ENCODE measurements at places on chromosomes 3 and 15.

GRCh38 chr3:152656972-152657355, 178.0 kb upstream of the P2RY1 start:
- no peak for DNase-seq
- H3K27me3 ChIP-seq: no peaks in the 10 kb centered on the region
- no peaks in the 10 kb centered on the region for H3K36me3 ChIP-seq
- H3K27ac ChIP-seq: no peak overlapping the region
- H3K4me3 ChIP-seq: no peak overlapping the region

DNA sequence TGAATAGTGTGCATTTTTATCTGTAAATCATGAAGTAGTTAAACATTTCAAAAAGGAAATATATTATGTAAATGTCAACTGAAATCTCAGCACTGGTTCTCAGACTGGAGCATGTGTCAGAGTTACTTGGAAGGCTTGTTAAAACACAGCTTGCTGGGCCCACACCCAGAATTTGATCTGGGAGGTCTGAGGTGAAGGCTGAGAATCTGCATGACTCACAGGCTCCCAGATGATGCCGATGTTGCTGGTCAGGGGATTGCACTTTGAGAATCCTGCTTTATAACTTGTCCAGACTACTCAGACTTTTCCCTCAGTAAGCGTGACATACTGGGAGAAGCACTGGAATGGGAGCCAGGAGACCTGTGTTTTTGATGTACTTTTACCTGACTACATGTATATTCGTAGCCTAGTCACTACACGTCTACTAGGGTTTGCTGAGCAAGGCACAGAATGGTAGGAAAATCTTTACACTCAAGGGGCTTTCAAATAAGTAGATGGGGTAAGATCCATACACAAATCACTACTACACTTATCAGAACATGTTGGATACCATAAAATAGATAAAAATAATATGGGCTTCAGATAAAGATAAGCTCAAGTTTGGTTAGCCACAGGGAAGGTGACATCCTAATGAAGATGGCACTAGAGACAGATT, 77.1 kb upstream of the MEX3B start:
- no peaks in the 10 kb centered on the region for H3K36me3 ChIP-seq
- H3K4me1 ChIP-seq: peaks cover 23% of the 10 kb centered on the region
- DNase-seq: peak; percentile 99
- H3K27ac ChIP-seq: peak overlapping the region; percentile 95
- no peaks in the 10 kb centered on the region for H3K27me3 ChIP-seq

DNA sequence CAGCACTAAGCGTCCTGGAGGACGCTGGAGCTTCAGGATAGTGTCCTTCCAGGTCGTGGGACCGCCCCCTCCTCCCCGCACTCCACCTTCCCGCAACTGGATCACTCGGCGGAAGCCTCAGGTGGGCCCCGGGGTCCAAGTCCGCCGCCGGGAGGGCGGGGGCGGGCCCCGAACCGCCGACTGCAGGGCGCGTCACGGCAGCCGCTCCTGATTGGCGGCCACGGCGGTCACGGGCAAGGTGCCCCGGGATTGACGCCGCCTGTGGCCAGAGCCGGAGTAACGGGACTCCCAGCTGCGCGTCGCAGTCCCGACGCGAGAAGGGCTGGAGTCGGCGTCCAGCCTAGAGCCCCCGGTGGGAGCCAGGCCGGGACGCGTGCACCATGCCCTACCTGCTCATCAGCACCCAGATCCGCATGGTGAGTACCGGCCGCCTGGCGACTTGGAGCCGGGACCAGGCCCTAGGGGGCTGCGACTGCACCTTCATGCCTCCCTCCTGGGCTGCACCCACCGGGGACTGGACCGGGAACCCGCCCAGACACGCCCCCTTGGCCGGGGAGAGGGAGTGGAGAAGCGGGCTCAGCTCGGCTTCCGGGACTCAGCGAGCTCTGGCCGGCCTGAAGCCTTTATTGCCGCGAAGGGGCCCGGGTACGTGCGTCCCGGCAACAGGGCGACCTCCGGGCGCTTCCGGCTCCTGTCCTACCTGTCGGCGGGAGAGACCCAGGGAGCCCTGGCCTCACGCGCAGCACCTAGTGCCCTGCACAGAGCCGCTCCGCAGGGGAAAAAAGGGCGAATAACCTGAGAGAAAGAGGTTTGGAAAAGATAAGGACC, at the start of gene GCHFR:
GCHFR (plus strand) TSS at position 268 of the 828 bp plus-strand sequence; CDS start at position 381, 113 bp downstream.
- no peaks in the 10 kb centered on the region for H3K36me3 ChIP-seq
- H3K27ac ChIP-seq: no peak within 1 kb of the TSS
- peaks cover 46% of the 10 kb centered on the region for H3K4me1 ChIP-seq
- peak; percentile 32 for DNase-seq
- H3K27me3 ChIP-seq: no peaks in the 10 kb centered on the region

- H3K27ac ChIP-seq: peak overlapping the region; percentile 93
- H3K4me3 ChIP-seq: no peak overlapping the region
- peaks cover 45% of the 10 kb centered on the region for H3K4me1 ChIP-seq
- no peaks in the 10 kb centered on the region for H3K27me3 ChIP-seq
Measured at GRCh38 chr3:159821736-159822135, 166.9 kb upstream of the IL12A start.

- peaks cover 4% of the 10 kb centered on the region for H3K4me1 ChIP-seq
- DNase-seq: no peak
- H3K36me3 ChIP-seq: no peaks in the 10 kb centered on the region
- H3K4me3 ChIP-seq: no peak overlapping the region
- H3K27me3 ChIP-seq: no peaks in the 10 kb centered on the region
Measured at GRCh38 chr3:195856410-195857084, 44.8 kb upstream of the MUC4 start.

- no peak for DNase-seq
- H3K4me3 ChIP-seq: no peak overlapping the region
- H3K27ac ChIP-seq: no peak overlapping the region
- H3K4me1 ChIP-seq: no peaks in the 10 kb centered on the region
Measured at GRCh38 chr3:77298417-77298816, 258.5 kb downstream of the ROBO2 start.

DNA sequence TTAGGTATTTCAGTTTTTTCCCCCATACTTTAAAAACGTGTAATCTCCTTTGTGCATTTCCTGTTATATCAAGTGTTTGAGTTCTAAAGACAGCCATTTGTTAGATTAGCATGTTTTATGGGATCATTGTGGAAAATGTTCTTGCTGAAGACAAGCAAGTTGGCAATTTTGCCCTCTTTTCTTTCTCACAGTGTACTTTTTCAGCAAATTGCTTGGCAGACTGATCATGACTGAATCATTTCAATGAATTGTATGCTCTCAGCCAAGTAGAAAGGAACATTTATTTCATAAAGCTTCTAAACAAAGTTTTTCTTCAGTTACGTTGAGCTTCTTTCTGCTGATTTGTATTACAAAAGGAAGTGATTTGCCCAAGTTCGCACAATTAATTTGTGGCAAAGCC, 51.6 kb downstream of the ATG7 start:
- H3K4me3 ChIP-seq: no peak overlapping the region
- peak; percentile 29 for DNase-seq
- no peaks in the 10 kb centered on the region for H3K27me3 ChIP-seq
- no peaks in the 10 kb centered on the region for H3K4me1 ChIP-seq

DNA sequence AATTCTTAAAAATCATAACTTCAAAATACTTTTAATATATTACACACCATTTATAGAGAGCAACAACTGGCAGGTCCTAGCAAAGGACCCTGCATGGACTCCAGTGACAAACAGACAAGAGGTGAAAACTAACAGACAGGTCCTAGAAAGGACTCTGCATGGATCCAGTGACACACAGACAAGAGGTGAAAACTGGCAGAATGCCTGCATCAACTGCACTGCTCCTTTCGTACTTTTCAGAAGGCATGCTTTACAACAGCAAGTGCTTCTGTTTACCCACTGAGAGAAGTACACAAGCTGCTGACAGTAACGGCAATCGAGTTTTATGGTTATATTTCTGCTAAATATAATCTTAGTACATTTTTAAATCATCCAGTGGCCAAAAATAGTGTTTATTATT, 24.3 kb upstream of the GP5 start:
- DNase-seq: no peak
- H3K27ac ChIP-seq: no peak overlapping the region
- H3K36me3 ChIP-seq: peaks cover 35% of the 10 kb centered on the region
- H3K4me1 ChIP-seq: peaks cover 5% of the 10 kb centered on the region
- no peak overlapping the region for H3K4me3 ChIP-seq

DNA sequence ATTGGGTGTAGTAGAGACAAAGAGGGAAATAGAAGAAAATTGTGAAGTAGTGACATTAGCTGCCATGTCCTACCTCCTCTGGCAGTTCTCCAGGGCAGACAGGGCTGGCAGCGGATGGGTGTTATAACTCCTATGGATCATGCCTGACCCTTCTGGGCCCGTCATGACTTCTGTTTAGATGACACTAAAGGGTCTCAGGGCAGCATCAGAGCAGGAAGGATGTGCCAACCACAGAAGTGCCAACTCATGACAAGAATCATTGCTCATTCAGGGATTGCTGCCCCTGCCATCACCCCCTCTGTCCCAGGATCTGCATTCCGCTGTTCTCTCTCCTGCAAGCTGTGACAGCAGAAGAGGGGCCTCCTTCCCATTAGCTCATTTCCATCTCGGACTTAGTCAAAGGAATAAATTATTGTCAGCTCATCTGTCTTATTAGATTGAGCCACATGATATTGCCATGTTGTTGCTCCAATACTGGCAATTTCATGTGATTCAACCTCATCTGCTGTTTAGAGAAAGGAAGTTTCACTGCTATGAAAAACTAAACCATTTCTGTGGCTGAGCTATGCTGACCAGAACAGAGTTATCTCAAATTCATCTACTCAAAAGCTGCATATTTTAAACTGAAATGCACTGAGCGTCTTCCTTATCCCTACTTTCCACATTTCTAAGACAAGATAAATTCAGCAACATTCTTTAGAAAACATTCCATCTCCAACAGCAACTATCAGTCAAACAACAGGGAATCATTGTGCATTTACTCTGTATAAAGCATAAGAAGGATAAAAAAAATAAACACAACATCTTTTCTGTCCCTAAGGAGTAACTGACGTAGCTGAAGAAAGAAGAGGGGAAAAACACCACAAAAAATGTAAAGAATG, 271.6 kb downstream of the FHIT start:
- no peak overlapping the region for H3K4me3 ChIP-seq
- H3K27ac ChIP-seq: no peak overlapping the region
- no peaks in the 10 kb centered on the region for H3K4me1 ChIP-seq
- no peaks in the 10 kb centered on the region for H3K36me3 ChIP-seq
- peak; percentile 64 for DNase-seq

DNA sequence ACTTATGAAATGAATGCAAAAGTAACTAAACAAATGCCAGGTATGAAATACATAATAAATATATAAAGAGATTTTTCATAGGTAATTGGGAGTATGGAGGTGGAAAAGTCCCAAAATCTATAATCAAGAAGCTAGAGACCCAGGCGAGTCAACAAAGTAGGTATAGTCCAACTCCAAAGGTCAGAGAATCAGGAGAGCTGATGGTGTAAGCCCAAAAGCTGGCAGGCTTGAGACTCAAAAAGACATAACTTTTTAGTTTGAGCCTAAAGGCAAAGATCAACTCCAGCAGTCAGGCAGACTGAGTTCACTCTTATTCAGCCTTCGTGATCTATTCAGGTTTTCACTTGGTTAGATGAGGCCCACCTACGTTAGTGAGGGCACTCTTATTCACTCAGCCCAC, 157.4 kb upstream of the TMCO5A start:
- H3K4me1 ChIP-seq: peaks cover 6% of the 10 kb centered on the region
- no peaks in the 10 kb centered on the region for H3K36me3 ChIP-seq
- H3K27me3 ChIP-seq: no peaks in the 10 kb centered on the region

DNA sequence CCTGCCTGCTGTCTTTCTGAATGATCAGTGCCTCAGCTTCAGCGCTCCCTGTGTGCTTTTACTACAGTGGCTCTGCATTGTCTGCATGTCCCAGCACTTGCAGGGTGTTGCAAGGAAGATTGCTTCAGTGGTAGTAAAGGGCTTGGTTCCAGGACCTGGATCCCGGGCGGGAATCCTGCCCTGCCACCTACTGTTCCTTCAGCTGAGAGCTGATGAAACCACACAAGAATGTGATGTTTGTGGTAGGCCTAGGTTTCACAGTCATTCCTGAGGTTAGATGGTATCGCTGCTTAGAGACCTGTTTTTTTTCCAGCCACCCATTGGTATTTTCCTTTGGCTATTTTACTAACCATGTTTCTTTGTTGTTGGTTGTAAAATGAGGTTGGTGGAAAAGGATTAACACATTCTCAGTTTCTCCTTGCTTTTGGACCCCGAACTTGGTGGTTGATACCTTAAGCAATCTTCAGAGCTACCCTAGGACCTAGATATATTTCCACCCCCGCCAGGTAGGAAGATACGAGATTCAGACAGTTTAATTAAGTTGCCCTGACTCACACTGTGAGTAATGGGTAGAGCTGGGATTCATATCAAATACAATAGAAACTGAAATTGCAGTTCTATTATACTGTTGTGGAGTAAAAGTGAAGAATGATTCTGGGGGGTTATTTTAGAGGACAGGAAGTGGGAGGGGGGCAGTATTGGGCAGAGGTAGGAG, 11.4 kb downstream of the GPR87 start:
- H3K36me3 ChIP-seq: no peaks in the 10 kb centered on the region
- H3K4me1 ChIP-seq: peaks cover 31% of the 10 kb centered on the region

- no peaks in the 10 kb centered on the region for H3K27me3 ChIP-seq
- H3K36me3 ChIP-seq: no peaks in the 10 kb centered on the region
- no peak overlapping the region for H3K4me3 ChIP-seq
Measured at GRCh38 chr15:67018441-67018840, 47.0 kb upstream of the SMAD3 start.

GRCh38 chr15:52179278-52180195, 11.7 kb downstream of the GNB5 start:
- H3K36me3 ChIP-seq: no peaks in the 10 kb centered on the region
- DNase-seq: peak; percentile 59
- peak overlapping the region; percentile 56 for H3K27ac ChIP-seq
- no peaks in the 10 kb centered on the region for H3K27me3 ChIP-seq
- peaks cover 7% of the 10 kb centered on the region for H3K4me1 ChIP-seq
- H3K4me3 ChIP-seq: peak overlapping the region; percentile 76

GRCh38 chr15:86804406-86804805, 724.7 kb downstream of the AGBL1 start:
- no peaks in the 10 kb centered on the region for H3K27me3 ChIP-seq
- H3K4me3 ChIP-seq: no peak overlapping the region
- no peak for DNase-seq
- H3K4me1 ChIP-seq: no peaks in the 10 kb centered on the region

DNA sequence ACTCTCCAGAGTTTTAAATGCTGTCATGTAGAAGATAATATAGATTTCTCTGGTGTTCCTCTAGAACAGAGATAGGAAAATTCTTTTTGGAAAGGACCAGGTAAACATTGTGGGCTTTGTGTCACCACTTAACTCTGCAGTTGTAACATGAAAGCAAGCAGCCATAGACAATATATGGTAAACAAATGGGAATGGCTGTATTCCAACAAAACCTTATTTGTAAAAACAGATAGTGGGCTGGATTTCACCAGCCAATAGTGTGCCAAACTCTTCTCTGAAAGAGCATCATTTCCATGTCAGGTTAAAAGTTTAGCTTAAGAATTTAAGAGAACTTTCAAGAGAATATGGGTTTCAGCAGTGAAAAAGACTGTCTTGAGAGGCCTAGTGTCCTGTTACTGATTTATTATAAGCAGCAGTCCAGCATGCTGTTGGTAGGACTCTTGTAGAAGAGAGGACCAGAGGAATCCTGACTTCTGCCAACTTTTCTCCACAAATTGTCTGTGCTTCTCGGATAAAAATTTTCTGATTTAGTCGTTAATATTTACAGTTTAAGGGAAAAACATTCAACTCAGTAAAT, 107.7 kb downstream of the TCF12 start:
- no peak overlapping the region for H3K27ac ChIP-seq
- no peak overlapping the region for H3K4me3 ChIP-seq
- H3K27me3 ChIP-seq: no peaks in the 10 kb centered on the region
- H3K36me3 ChIP-seq: no peaks in the 10 kb centered on the region
- DNase-seq: no peak

Data from astrocyte (in vitro differentiated cells and primary cell).